Stimulated activated CD4-positive, alpha-beta T cell treated with anti-CD3 and anti-CD28 coated beads, Interleukin-1b, Interleukin-23, amount 100 ng/mL, for 4 hours (primary cell): ENCODE measurements at places on chromosomes 3 and 15.

GRCh38 chr15:55856506-55857164 lies 113.7 kb upstream of the PRTG start:
- DNase-seq = no peak

GRCh38 chr15:66779331-66780009 lies 77.4 kb downstream of the SMAD6 start:
- DNase-seq = no peak

GRCh38 chr3:100577382-100578008 lies 31.9 kb upstream of the ADGRG7 start:
- no peak for DNase-seq

GRCh38 chr3:151016478-151016795 lies 43.9 kb upstream of the CLRN1 start:
- DNase-seq = no peak

DNA sequence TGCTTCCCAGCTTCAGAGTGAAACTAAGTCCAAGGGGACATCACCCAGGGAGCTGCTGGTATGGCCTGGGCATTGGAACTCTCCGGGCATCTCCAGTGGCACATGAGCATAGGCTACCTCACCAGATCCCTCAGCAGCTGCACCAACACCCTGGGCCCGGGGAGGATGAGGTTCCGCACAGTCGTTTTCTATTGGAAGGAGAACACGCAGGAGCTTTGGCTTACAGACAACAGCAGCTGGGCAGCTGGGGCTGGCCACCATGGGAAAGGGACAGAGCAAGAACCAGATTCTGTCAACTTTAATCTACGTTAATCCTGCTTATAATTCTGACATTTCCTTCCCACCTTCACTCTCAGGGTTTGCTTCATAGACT lies 65.5 kb downstream of the MYO1E start:
- DNase-seq = no peak

- no peak for DNase-seq
These were observed 74.3 kb upstream of the STAC start for GRCh38 chr3:36305929-36306520.

GRCh38 chr3:104879919-104880318 lies 486.8 kb upstream of the ALCAM start:
- no peak for DNase-seq

DNA sequence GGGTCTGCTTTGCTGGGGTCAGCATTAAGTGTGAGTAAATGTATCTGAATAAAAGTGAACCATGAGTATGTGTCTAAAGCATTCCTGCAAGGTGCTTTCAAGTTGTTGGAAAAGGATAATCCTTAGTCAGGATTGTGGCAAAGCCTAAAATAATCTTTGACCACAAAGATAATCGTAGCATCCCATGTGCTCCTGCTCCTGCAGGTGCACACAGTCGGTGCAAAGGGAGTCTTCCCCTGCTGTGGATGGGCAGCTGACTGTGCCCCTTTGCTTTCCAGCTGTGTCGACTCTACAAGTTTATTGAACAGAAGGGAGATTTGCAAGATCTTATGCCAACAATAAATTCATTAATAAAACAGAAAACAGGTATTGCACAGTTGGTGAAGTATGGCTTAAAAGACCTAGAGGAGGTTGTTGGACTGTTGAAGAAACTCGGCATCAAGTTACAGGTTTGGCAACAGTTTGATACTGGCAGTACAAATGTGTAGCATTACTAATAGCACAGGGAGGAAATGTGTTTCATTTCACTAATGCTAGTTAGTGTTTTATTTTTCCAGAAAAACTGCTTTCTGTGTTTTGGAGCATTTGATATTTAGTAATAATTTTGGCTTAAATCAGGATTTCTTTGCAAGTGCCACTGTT lies 22.6 kb downstream of the SRP14 start:
- no peak for DNase-seq

GRCh38 chr3:169259661-169260060 lies 403.9 kb downstream of the MECOM start:
- no peak for DNase-seq

DNA sequence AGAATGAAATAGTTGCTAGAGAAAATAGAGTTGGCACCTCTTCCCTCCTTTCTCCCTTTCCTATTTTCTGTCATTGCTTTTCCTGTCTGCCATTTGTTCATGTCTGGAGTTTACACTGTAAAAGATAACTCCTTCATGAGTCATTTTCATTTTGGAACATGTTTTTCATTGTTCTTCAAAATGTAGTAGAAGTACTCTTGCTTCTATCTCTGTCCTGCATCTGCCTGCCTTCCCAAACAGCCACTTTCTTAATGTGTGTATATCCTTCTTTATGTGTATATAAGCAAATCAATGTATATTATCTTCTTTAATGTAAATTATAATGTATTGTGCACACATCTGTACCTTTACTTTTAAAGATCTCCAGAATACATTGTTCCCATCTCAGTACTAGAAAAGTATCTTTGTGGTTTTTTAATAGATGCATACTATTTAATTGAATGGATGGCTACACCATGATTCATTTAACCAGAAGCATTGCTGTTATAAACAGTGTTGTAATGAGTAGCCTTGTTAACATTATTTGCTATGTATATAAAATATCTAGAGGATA lies 41.1 kb downstream of the TSC22D2 start:
- no peak for DNase-seq

- no peak for DNase-seq
These were observed 4.5 kb upstream of the NANOGP8 start for GRCh38 chr15:35089551-35089950.

- DNase-seq = no peak
These were observed 3.1 kb upstream of the MECOM start for GRCh38 chr3:169666376-169667165.

DNA sequence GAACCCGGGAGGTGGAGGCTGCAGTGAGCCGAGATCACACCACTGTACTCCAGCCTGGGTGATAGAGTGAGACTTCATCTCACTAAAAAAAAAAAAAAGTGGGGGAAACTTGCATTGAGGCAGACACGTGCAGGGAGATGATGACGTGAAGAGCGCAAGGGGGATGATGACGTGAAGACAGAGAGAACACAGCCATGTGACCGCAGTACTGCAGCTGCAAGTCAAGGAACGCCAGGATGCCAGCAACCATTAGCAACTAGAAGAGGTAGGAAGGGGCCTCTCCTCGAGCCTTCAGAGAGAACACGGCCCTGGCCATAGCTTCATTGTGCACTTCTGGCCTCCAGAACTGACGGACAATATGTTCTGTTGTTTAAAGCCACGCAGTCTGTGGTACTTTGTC lies 28.3 kb downstream of the RFT1 start:
- DNase-seq = no peak

- no peak for DNase-seq
These were observed 121.3 kb downstream of the STAC start for GRCh38 chr3:36501616-36502015.

GRCh38 chr3:10423171-10423882 lies 82.1 kb downstream of the ATP2B2 start:
- no peak for DNase-seq

GRCh38 chr15:62145015-62145735 lies 19.9 kb downstream of the C2CD4B start:
- DNase-seq = no peak

GRCh38 chr3:109569135-109569846 lies 231.9 kb upstream of the DPPA4 start:
- no peak for DNase-seq

DNA sequence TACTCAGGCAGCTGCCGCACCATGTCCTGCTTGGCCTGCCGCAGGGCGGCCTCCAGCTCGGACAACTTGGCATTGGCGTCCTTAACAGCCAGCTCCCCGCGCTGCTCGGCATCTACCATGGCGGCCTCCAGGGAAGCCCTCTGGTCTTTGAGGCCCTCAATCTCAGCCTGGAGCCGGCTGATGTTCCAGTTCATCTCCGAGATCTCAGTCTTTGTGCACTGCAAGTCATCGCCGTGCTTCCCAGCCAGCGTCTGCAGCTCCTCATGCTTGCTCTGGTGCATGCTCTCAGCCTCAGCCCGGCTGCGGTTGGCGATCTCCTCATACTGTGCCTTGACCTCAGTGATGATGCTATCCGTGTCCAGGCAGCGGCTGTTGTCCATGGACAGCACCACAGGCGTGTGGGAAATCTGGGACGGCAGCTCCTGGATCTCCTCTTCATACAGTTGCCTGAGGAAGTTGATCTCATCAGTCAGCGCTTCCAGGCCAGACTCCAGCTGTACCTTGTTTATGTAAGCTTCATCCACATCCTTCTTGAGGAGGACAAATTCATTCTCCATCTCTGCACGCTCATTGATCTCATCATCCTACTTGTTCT lies 15.5 kb upstream of the PSTPIP1 start:
- no peak for DNase-seq
